ENCODE measurements at places on chromosomes 2 and 18.

- DNase-seq = no peak
Measured at GRCh38 chr2:104043864-104044263, 810.1 kb upstream of the POU3F3 start.

DNA sequence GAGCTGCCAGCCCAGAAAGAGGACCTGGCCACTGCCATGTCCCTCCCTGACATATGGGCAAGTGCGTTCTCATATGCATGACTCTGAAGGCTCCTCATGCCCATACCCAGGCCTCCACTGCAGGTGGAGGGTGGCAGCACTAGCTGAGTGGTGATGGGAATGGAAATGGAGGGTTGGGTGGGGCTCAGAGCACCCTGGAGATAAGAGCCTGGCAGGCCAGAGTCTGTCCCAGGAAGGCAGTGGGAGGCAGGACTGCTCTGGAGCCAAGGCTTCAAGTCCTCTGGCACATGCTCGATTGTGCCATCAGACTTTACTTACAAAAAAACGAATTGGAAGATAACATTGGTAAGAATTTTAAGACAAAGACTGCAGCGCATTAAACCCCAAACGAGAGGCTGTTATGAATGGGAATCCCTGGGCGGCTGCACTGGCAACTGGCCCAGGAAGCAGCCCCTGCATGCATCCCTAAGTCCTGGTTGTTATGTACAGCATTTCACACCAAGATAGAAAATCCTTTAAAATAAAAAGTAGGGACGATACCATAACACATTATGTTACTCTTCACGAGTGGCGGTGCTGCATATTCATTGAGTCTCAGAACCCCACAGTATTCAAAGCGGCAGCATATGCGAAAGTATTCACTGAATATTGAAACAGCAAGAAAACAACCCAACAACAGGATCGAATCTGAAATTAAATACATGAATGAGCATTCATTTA, 81.7 kb upstream of the FAM98A start:
- DNase-seq = no peak

DNA sequence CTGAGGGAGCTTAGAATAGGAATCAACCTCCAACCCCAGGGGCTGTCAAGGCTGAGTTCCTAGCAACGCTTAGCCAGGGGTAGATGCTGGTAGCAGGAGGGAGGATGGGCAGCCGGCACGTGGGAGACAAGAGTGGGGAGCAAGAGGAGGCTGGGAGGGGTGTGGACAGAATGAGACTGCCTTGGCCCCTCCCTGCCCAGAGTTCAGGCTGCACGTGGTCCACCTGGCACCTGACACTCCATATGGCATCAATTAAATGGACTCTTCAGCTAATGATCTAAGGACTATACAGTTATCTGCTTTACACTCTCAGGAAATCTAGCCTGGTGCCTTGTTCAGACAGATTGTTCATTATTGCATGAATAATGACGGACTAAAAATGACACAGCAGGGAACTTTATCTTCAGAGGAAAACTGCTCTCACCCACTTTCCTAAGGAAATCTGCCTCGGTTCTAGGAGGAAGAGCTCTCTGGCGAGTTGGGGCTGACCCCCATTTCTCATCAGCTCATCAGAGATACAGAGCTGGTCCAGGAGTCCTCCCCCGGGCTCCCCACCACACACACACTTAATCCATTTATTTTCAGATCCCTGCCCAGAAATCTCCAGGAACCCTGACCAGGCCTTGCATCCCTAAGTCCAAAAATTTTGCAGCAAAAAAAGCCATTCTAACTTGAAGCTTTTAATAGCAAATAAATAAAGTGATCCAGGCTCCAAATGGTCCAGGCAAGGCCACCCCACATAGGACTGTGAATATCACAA, 102.1 kb upstream of the CDC42EP3 start:
- DNase-seq = no peak

GRCh38 chr2:20423359-20423758, 23.5 kb upstream of the RHOB start:
- no peak for DNase-seq

GRCh38 chr2:204452464-204453023, 92.7 kb upstream of the PARD3B start:
- no peak for DNase-seq

- DNase-seq = no peak
Measured at GRCh38 chr2:23597687-23598086, 212.7 kb downstream of the KLHL29 start.

GRCh38 chr2:190415794-190416775, 7.9 kb downstream of the MFSD6 start:
- no peak for DNase-seq

DNA sequence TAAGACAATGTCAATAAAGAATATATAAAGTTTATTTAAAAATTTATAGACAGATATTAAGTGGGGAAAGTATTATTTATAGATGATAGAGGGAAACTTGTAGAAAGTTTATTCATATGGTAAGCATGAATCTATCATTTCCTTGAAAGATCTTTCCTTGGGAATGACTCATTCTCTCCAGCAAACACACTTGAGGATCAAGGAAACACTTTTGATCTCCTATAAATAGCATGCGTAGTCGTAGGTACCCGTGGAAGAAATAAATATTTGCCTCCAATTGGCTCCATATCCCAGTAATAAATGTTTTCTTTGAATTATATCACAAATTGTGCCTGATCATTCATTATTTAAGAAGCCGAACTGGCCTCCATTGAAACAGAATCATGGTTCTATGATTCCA, 483.4 kb downstream of the RNF144A start:
- DNase-seq = no peak

DNA sequence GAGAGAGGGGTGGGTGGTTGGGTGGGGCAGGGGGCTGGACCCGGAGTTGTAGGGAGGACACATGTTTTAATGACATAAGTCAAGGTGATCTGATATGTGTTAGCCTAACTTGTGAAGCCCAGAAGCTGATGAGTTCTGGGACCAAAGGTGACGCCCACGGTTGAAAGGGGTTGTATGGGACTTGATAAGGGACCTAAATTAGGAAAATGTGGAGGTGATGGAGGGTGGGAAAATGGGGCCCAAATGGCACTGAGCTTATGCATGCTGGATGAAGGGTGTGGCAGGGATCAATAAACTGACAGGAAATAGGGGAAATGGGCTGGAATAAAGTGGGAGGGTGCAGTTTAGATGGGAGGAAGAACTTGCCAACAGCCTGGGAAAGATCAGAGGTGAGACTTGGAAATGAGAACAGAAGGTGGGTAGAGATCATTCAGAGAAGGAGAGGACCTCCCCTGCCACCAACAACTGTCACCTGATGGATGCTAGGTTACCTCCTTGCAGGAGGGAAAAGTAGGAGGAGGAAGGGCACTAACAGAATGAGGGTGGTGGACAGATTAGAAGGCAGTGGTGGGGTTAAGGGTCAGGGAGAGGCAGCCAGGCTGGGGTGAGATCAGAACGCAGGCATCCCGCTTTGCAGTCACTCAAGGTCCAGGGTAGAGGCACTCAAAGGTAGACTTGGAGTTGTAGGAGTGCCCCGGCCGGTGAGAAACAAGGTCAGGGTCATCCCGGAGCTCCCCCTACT, 15.3 kb downstream of the WNT10A start:
- DNase-seq = no peak

GRCh38 chr2:204470178-204470620, 75.1 kb upstream of the PARD3B start:
- no peak for DNase-seq

DNA sequence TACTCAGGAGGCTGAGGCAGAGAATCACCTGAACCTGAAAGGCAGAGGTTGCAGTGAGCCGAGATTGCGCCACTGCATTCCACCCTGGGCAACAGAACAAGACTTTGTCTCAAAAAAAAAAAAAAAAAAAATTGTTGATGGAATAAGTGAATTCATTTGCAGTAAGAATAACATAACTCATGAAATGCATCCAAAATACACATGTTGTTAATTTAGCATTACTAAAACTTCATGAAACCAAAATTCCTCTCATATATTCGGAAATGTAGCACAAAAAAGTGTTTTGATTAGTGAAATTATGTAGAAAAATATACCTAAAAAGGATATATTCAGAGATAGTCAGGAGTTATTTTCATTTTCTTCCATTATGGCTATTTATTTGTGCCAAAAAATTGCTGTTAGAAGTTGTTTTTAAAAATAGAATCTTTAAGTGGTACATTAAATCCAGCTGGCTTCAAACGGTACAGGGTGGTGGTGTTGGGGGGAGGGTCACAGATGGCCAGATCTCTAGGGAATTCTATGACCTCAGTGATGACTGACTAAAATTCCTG, 78.2 kb upstream of the UGP2 start:
- DNase-seq = no peak

DNA sequence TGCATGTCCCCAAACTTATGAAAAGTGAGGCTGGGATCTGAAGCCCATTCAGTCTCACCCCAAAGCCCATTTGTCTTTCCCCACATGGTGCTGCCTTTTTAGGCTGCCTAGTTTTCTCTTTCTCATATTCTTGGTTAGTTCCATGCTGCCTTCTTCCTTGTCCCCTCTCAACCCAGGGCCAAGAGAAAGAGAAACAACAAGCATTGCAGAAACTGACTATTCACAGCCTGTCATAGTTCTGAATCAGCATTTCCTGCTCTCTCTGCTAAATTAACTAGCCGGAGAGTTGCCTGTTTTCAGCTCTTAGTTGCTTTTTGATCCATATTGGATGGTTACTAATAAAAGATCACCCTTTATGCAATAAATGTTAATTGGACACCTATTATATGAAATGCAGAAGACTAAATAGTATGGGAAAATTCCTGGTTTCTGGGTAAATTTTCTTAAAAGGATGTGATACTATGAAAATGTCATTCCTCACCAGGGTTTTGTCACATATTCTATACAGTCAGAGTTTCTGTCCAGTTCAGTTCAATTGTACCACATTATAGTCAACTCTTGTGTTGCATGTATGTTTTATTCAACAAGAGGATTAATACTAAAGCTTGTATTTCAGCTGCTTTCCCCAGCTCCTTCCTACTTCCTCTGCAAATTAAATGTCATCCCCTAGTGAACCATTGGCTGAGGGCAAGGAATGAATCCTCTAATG, 246.5 kb downstream of the GALR1 start:
- DNase-seq = no peak

DNA sequence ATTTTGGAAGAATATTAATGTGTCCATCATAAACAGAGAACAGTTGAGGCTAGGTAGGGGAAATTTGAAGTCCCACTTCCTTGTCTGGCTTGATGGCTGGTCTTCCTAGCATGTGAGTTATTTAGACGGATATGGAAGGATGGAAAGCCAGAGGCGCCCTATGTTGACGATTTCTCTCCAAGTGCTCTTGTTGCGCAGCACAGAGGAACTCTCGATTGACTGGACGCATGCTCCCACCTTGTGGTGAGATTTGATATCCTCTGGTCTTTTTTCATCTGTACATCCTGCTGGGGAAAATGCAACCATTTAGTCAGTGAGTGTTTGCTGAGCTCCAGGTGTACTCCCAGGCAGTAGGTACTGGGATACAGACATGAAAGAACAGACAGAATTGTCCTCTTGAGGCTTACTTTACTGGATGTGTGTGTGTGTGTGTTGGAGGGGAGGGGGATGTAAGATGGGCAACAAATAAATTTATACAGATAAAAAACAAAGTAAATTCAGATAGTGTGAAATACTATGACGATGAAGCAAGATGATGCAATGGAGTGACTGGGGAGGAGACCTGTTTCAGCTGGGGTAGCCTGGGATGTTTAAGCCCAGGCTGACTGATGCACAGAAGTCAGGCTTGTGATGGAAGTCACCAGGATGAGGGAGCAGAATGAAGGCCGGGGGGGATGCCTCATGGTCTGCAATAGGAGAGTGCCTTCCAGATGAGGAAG, 137.2 kb downstream of the TRIM43 start:
- DNase-seq = no peak

DNA sequence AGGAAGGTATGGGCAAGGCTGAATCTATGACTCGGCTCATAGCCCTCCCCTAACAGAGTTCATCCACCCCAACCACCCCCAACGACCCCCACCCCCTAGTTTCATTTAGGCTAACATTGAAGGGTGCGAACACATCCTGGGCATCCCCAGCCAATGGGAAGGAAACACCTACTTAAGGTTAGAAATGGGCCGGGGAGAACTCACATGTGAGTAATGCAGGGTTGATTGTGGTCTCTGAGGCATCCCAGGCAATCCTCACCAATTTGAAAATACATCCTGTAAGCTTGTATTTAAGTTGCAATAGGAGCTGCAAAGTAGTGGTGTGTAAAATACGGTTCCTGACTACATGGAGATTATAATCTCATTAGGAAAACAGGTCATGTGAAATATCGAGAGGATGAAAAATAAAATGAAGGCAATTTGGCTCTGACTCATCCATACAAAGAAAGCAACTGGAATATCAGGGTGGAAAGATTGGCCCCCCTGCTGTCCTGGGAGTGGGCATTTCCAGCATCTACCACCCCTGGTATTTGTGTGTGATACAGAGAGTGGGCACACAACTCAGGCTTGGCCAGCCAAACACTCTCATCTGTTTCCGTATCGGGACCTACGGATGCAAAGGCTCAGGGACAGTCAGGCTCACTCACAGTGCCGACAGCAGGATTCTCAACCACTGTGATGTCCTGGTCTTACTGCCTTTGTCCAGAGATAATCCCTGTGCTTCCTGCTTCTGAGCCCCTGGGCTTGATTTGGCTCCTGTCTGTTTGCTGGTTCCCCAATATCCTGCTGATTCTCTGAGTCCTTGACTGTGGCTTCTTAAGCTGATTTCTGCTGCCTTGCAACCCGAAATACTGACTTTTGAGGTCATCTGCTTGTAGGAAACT, 90.0 kb upstream of the NCKAP5 start:
- DNase-seq = no peak

- DNase-seq = no peak
Measured at GRCh38 chr2:182378759-182379158, 48.1 kb downstream of the PDE1A start.

- no peak for DNase-seq
Measured at GRCh38 chr2:19746611-19747309, 155.0 kb downstream of the TTC32 start.

DNA sequence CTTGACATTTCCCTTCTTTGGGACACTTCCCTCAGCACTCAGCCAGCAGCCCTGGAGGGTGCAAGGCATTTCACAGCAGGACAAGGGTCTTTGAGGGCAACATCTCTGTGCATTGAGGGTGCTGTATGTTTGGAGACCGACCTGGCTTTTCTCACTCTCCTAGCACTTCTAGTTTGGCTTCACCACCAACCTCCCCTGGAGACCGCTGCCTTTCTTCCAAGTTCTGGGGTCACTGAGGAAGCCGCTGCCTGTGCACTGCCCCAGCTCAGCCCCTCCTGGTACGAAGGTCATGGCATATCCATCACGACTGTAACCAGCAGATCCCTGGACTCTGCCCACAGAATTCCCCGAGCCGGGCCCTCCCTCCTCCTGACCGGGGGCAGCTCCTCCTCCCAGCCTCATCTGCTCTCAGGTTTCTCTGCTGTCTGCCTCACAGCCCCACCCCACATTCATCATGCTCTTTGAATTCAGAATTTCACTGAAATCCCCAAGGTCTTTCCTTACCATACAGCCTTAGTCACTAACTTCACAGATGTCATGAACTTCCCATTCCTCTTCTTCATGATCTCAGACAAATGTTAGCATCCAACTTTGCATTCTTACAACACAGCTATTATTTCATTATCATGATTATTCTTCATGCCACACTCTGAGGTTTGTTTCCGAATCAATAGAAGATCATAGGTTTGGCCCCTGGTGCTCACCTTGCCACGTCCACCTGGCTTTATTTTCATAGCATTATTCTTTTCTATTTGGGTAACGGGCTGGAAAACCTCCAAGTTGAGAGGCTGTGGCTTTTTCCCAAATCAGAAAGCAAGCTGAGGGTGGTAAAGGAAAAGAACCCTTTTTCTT, 113.0 kb upstream of the COPS8 start:
- no peak for DNase-seq

GRCh38 chr2:157124731-157125130, 132.8 kb upstream of the GALNT5 start:
- DNase-seq = no peak

Data from activated effector memory CD4-positive, alpha-beta T cell treated with anti-CD3 and anti-CD28 coated beads, Interleukin-2, amount 50 U/mL, for 16 hours (primary cell).